Cardiac fibroblast (primary cell): ENCODE measurements at places on chromosomes 11 and 22.

GRCh38 chr11:17475666-17476316 lies 854 bp downstream of the ABCC8 start:
- no peak for DNase-seq

GRCh38 chr22:48554893-48555572 lies 1272.6 kb downstream of the BRD1 start:
- no peak for DNase-seq

DNA sequence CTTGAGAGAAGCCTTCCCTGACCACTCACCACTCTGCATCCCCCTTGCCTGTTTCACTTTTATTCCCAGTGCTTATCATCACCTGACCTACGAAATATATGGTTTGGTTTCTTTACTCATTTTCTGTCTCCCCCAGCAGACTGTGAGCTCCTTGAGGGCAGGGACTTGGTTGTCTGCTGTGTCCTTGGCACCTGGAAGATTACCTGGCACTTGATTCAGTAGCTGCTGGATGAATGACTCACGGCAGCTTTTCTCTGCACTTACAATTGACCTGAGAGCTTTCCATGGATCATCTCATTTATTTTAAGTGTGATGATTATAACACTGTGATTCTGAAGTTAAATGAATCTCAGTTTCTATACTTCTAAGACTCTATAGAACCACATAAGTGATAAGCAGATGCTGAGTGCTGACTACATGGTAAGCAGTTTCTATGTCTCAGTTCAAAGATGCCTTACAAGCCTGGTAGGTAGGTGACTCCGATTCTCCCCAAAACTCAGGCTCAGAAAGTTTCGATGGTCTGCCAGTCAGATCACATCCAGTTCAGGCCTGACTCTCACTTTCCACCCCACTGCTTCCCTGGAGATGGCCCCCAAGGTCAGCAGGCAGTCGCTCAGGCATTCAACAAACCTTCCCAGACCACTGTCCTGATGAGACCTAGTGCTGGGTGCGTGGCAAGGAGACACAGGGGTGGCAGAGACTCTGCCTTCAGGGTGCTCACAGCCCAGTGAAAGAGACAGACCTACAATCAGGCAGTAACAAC lies 11.6 kb downstream of the IL2RB start:
- no peak for DNase-seq

- peak; percentile 20 for DNase-seq
These were observed 1120.7 kb downstream of the LRRC4C start for GRCh38 chr11:40338739-40339138.

- peak; percentile 84 for DNase-seq
These were observed 128.9 kb downstream of the DBX1 start for GRCh38 chr11:20031155-20032001.

- no peak for DNase-seq
These were observed 15.2 kb downstream of the POLR2F start for GRCh38 chr22:37968452-37969251.

- no peak for DNase-seq
These were observed 404.2 kb downstream of the LUZP2 start for GRCh38 chr11:24900960-24901549.

- DNase-seq: no peak
These were observed 20.2 kb downstream of the BPIFC start for GRCh38 chr22:32444068-32444467.

GRCh38 chr11:2801711-2802388 lies 83.7 kb downstream of the CDKN1C start:
- no peak for DNase-seq

GRCh38 chr11:134535029-134536025 lies 123.3 kb upstream of the B3GAT1 start:
- no peak for DNase-seq

- no peak for DNase-seq
These were observed 150.0 kb downstream of the OPCML start for GRCh38 chr11:133382131-133382812.

GRCh38 chr11:46114378-46114777 lies 6.9 kb downstream of the PHF21A start:
- no peak for DNase-seq

DNA sequence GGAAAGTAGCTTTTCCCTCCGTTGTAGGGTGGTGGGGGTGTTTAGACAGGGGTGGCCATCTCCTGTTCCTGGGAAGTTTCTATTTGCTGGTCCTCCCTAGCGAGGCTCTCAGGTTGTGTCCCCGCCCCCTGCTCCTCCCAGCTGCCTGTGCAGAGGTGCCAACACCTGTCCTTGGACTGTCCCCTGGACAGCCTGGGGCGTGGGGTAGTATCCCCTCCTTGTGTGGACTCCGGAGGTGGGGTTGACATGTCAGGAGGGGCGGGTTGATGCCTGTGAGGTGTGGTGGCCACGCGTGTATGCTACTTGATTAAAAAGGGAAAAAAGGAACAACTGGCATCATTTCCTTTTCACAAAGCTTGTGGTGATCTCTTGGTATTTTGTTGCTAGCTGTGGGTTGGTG lies 14.3 kb upstream of the RANBP1 start:
- DNase-seq: no peak

DNA sequence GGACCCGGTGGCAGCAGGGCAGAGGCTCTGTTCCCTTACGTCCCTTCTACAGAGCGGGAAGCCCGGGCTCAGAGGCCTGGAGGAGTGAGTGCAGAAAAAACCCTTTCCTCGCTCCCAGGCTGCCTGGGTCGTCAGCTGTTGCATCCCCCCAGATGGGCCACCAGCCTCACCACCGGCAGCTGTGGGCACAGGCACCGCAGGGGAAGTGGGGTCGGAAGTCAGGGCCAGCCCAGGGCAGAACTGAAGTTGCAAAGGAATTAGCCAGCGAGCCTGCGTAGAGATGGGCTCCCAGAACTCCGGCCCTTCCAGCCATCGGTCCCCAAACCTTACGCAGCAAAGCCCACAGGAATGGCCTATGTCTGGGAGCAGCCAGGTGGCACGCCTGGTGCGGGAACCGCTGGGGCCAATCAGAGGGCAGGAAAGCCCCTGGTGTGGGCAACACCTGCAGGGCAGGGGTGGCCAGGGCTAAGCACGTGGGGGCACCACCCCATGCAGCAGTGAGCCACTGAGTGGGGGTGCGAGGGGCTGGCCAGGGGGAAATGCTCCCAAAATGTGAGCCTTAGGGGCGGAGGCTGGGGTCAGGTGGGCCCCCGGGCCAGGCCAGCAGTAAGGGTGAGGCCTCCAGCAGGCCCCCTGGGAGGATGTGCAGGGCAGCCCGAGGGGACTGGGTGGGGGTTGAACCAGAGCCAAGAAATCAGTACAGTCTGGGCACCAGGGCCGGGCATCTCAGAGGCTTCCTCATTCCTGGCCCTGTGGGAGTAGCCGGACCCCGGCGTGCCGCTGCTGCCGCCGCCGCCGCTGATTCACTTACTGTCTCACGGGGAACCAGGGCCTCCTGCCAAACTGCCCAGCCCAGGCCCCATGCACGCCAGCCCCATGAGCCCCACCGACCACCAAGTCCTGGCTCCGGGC lies 58.2 kb downstream of the WNT7B start:
- peak; percentile 53 for DNase-seq

DNA sequence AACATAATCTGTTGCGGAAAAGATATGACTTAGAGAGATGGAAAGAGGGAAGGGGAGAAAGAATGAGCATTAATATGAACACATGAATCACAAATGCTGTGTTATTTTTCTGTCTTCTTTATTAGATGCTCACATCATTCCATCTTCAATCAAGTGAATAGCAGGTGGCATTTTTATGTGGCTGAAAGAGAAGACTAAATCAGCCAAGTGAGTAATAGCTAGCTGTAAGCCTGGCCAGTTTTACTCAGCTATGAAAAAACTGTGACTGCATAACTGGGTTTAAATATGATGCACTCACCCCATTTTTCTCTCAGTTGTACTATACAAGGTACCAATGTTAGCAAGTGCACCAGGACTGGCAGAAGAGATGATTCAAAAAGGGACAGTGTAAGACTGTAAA lies 571.1 kb downstream of the JRKL start:
- no peak for DNase-seq

DNA sequence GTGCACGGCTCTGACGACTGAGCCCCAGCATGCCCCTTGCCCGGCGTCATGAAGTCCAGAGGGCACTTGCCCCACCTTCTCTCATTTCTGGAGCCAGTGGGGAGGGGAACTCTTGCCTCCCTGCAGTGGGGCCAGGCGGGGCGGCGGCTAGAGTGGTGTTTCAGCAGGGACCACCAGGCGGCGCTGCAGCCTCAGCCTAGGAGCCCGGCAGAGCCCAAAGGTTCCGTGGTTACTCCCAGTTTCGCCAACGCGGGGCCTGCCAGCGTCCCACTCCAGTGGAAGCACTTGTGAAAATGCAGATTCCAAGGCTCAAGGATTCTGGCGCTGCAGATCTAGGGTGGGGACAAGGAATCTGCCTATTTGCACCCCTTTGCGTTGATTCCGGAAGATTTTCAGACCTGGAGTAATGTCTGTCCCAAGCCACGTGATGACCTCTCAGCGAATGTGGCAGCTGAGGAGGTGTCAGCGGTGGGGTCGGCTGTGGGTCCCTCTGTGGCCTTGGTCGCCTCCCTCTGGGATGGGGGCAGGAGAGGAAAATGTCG lies 55.7 kb downstream of the CD82 start:
- peak; percentile 63 for DNase-seq

GRCh38 chr11:89437317-89437716 lies 53.9 kb downstream of the NOX4 start:
- peak; percentile 1 for DNase-seq

DNA sequence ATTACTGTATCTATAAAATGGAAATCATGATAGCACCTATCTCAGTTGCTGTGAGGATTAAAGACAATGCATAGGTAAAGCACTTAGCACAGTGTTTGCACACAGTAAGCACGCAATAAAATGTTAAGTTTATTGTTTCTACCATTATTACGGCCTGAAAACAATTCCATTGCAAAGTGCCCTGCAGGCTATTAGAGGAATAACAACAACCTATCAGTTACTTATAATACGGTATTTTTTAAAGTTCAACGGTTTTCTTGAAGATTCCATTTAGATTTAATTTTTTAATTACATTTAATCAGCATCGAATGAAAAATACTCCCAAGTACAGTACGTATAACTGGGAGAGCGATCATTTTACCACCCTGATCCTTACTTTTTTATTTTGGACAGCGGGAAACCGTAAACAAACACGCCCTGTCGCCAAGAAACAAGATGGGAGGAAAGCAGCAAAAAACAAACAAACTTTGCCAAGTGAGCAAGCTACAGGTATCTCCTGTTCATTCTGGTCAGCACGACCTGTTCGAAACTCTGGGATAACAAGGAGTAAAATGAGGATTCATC lies 893 bp downstream of the SLC36A4 start:
- no peak for DNase-seq

GRCh38 chr22:40193429-40194421 lies 16.0 kb downstream of the TNRC6B start:
- DNase-seq: peak; percentile 49

- DNase-seq: no peak
These were observed 37.3 kb upstream of the MYO18B start for GRCh38 chr22:25704701-25705100.

GRCh38 chr11:68040101-68040956 lies 1.5 kb downstream of the TCIRG1 start:
- peak; percentile 80 for DNase-seq

DNA sequence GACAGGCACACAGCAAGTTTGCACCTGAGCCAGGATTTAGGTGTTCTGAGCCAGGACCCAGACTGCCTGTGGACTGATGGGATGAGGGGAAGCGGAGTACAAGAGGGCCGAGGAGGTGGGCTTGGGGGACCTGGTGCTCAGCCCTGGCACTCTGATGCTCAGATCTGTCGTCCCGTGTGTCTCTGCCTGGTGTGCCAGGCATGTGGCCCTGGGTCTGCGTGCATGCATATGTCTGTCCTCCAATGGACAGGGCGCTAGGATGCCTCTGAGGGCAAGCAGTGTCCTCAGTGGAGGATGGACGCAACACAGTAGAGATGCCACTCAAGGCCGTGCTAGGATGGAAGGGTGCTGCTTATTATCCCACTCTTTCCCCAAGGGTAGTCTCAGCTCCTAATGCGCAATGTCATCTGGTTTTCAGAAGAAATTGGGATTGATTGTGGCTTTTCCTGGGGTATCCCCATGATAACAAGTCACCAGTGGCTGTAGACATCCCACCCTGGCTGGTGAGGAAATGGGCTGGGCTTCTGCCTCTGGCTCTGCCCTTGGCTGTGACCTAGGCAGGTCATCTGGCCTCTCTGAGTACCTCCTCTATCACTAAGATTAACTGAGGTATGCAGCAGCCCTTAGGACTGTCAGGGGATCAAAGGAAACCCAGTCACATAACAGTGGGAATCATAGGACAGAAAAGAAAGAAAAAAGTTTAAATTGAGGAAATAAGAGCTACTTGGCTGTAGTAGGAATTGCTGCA lies 35.7 kb upstream of the SUSD2 start:
- no peak for DNase-seq

- DNase-seq: no peak
These were observed 489 bp downstream of the OR10A4 start for GRCh38 chr11:6876914-6877313.

DNA sequence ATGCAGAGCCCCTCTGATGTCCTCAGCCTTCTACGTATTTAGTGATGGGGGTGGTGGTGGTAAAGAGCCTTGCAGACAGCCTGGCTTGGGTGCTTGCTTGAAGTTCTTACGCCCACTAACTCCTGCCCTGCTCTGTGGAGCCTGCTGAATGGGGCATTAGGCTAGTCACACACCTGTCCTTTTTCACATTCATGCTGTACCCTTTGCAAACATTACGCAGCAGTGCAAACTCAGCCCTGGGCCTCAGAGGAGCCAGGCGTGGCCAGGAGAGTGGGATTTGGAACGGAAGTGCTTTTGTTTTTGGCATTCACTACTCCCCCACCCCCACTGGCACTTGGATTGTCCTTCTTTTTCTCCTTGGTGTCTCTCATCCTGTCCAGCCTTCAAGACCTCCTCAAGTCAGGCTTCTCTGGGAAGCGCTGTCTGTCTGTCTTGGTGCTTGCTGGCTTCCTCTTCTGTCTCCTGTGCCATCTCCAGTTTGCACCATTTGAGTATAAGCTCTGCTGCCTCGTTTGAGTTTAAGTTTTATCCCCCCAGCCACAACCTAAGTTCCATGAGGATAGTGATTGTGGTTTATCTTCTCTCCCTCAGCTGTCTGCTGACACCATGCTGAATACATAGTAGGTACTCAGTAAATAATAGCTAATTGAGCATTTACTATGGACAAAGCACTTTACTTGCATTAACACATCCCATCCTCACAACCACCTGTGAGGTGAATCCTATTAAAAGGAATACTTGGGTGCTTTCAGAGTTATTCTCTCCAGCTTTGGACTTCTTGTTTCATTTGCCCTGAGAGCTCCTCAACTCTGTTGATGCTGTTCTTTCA lies 26.7 kb downstream of the ZBTB16 start:
- DNase-seq: no peak

DNA sequence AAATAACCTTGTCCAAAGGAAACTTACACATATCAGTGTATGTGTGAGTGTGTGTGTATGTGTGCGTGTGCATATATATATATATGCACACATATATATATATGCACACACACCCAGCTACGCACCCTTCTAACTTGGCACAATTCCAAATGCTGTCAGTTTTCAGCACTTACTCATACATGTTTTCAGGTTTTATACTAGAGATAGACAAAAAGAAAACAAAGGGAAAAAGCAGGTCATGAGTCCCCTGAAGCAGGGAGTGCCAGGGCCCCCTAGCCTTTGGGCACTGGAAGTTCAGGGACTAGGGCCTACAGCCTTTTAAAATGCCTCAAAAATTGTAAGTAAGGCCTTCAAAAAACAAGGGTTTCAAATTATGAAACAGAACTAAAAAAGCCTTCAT lies 265.4 kb downstream of the CADM1 start:
- peak; percentile 4 for DNase-seq

GRCh38 chr11:108148556-108148955 lies 27.2 kb downstream of the ACAT1 start:
- DNase-seq: no peak

- no peak for DNase-seq
These were observed 62.9 kb upstream of the CSNK2A3 start for GRCh38 chr11:11415901-11416300.

GRCh38 chr11:3164138-3164551 lies 965 bp downstream of the OSBPL5 start:
- no peak for DNase-seq
